ENCODE measurements at places on chromosomes 11 and 22.

DNA sequence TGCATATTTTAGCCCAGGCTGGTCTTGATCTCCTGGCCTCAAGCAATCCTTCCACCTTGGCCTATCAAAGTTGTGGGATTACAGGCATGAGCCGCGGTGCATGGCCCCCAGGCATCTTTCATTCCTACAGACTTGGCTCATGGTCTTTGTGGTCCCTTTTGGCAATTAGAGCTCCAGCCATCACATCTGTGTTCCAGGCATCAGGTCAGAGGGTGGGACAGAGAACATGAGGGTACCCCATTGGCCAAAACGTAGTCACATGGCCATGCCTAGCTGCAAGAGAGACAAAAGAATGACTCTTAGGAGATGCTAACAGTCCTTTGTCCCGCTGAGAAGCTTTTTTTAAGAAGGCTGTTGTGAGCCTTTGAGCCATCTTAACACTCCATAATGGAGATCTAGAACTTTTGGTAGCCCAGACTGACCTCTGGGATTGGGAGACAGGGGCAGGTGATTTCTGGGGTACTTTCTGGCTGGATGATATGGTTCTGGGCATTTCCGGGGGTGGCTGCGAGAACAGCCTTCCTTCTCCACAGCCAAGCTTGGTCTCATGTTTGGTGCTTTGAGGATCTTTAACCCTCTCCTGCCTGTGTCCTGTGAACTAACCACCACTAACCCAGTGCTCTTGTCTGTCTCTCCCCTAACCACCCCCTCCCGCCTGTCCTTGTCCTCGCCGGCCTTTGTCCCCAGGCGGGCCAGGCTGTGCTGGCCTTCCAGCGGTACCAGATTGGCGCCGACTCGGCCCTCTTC, 18.4 kb upstream of the TAB1 start:
- no peak for DNase-seq

GRCh38 chr22:44519886-44520285, 21.9 kb upstream of the RTL6 start:
- no peak for DNase-seq

DNA sequence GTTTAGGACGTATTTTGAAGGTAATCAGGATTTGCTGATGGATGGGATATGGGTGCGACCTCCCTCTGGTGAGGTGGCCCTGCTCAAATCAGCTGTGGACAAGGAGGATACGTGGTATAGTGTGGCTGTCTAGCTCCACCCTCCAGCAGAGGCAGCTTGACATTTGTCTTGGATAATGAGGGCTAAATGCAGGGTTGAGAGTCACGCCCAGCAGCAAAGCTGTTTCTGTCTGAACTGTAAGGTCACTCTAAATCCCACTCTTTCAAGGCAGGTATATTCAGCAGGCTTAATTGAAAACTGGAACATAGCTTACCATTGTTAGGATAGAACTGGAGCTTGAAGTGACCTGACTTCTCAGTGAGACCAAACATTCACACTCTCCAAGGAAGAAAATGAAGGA, 98.7 kb downstream of the SWAP70 start:
- DNase-seq: no peak

GRCh38 chr11:10514709-10515108, 26.3 kb downstream of the RNF141 start:
- peak; percentile 12 for DNase-seq

DNA sequence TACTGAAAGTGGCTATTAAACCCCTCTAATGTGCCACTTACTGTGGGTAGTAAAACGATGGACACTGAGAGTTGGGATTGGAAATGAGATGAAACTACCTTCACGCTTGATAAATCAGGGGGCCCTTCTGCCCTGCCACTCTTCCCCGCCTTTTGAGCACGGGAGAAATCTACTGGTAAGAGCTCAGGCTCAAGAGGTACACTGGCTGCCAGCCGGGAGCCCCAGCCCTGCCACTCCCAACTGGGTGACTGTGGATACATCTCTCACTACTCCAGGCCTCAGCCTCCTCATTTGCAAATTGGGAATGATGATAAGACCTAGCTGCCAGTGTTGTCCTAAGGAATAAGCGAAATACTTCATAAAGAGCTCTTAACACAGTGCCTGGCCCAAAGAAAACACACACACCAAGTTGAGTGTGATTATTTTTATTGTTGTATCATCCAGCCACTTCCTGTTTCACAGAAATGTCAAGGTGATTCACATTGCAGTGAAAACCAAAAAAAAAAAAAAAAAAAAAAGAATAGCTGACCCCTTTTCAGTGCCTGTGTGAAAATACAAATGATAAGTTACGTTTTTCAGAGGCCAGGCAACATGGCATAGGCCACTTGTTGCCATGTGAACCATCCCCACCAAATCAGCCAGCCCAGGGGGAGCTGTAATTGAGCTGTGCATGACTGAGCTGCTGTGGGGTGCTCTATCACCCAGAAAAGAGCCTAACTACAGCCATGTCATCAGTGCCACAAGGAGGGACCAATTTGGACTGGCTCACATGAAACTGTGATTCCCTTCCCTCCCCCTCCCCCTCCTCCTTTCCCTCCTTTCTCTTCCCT, 4.4 kb upstream of the ZNRD2 start:
- DNase-seq: peak; percentile 38

DNA sequence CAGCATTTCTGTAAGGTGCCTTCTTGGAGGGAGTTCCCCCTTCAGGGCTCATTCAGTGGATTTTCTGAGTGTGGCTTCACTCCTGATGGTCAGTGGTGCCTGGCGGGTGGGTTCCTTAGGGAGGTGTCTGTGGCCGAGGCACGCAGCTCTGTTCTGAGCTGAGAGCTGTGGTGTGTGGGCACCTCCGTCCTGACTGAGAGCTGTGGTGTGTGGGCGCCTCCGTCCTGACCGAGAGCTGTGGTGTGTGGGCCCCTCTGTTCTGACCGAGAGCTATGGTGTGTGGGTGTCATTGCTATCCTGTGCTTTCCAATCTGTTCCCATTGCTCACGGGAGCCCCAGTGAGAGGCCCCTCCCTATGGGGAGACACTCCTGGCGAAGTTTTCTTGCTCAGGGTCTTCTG, 39.8 kb downstream of the MUC6 start:
- DNase-seq: no peak

DNA sequence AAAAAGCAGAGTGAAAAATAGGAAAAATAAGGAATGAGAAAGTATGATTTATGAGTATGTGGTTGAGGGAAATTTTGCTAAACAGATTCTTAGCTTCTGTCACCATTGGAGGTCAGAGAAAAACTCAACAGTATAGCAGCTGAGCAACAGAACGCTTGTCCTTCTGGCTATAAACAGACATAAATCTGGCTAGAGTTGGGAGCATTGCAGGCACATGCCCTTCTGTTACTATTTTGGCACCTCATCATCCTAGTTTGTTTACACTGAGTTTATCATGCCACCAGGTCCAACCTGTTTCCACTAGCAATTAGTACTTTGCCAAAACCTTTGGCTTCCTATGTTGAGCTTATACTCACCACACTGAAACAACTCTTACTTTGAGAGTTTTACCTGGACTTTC, 6.9 kb downstream of the UBE4A start:
- no peak for DNase-seq

GRCh38 chr11:72744474-72744873, 7.7 kb downstream of the ARAP1 start:
- no peak for DNase-seq

DNA sequence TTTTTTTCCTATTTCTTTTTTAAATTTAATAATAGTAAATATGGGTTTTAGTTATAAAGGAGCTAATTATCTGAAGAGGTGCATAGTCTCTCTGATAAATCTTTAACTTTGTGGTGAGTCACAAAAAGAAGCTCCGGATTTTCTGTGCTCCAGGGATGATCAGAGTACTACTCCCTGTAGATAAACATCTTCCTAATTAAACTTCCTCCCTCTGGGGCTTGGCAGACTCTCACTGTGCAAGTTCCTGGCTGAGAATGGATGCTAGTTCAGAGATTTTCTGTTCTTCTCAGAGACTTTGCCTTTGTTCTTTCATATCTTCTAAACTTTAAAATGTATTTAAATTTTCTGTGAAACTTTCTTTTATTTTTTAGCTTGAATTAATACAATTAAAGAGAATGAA, at the start of gene OR10G7:
Gene OR10G7 (minus strand): TSS at position 72 of the 400 bp plus-strand sequence. CDS start 2,324 bp downstream, outside the sequence.
- no peak for DNase-seq

DNA sequence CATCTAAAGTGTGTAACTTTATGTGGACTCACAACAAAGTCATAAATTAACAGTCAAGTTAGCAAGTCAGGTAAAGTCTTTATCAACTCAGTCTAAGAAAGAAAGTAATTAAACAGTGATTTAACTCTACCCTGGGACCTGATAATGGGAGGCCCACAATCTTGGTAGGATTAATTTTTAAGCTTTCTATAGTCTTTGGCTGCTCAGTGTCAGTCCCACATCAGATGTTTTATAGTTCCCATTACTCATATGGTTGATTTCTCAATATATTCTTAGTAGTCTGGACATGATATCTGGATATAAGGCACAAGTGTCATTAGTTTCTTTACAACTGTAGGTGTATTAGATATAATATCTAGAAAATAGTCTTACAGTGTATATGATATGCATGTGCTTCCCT, 38.5 kb upstream of the SCN3B start:
- no peak for DNase-seq

GRCh38 chr11:64316672-64317324, 561 bp downstream of the TRMT112 start:
- DNase-seq: no peak

DNA sequence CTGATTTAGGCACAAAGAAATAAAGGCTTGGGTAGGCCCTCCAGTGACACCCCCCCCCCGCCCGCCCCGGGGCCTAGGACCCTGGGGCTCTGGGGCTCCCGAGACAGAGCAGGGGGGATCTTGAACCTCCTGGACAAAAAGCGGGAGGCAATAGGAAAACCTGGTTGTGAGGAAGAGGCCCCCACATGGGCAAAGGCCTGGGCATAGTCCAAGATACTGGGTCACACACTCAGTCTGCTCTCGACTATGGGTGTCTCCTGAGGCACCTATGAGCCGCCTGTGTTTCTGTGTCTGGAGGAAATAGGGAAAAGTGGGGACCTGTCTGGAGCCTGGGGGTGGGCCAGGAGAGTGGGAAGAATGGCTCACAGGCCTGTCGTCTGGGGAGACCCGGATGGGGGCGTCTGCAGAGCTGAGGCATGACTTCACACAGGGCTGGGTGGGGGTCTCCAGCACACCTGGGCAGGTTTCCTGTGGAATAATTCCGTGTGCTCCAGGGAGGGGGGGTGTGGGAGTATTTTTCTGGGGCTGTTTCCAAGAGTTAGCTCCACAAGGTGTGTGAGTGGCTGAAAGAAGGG, 2.4 kb upstream of the MN1 start:
- no peak for DNase-seq

DNA sequence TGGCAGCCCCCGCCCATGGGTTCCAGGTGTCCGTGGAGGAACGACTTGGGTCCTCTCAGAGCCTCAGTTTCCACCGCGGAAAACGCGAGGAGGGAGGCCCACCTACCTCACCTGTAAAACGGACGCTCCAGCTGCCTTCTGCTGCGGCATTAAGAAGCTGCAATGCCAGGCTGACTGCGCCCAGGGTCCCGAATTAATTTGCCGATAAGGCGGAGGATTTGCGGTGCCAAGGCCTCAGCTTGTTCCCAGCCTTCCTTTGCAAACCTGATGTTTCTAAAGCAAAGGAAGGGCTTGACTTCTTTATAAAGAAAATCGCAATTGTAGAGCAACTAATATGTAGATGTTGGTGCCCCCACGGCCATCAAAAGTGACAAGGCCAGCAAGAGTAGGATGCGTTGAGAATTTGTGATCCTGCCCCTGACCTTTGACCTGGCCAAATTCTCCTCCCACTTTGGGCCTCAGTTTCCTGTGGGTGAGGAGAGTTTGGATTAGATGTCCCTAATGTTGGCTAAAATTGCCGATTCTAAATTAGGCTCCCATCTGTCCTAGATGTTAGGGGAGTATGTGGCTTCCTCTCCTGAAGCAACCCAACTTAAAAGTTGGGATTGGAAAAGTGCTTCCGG, 849 bp upstream of the TCF20 start:
- no peak for DNase-seq

Measured in fibroblast of pulmonary artery (primary cell).